Dermis microvascular lymphatic vessel endothelial cell (primary cell): ENCODE measurements at places on chromosomes 1 and 21. TPM values are rescaled to one million over a fixed set of nuclear protein-coding genes. Genes with fewer than 3 reads are reported as not detected.
A peak's percentile ranks its signal among the peaks of the same experiment; 100 is the strongest.

DNA sequence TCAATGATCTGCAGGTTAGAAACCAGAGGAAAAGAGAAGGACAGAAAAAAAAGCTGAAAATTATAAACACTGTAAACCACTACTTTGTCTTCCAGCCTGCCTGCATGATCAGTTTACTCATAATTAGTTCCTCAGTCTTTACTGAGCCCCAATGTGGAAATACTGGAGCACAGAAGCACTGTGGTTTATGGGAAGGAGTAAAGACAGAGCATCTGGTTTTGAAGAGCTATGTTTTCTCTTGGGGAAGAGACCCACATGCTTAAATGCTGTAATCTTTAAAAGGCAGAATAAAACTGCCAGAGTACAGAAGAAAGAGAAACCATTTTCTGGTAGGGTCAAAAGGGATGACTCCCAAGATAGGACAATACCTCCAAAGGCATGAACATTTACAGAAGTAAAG is 159.0 kb upstream of the ZNHIT6 start:
- no peak for DNase-seq

DNA sequence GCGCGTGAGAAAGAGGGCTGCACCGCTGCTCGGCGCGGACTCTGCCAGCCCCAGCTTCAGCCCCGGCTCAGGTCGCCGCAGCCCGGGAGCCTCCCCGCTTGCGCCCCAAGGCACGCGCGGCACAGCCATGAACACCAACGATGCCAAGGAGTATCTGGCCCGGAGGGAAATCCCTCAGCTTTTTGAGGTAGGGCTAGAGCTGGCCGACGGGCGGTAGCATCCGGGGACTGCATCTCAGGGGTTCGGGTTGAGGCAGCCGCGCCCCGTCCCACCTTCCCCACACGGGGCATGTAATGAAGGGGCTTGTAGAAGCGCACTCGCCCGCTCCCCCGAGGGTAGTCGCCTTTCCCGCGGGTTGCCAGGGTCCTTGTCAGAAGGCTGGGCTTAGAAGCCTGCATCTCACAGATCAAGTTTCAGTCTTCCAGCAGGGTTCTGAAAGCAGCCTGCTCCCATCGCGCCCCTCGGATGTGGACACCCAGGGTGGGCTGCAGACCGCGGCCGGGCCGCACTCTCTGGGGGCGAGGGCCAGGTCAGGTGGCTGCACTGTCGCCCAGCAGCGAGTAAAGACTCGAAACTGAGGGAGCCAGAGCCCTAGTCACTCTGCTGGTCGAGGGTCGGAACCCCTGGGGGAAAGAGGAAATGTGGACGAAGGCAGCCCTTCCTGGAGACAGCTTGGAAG is 507 bp downstream of the AK5 start:
- peak; percentile 21 for DNase-seq

- no peak for DNase-seq
Observed at GRCh38 chr21:27269644-27270043, 302.8 kb upstream of the ADAMTS5 start.

DNA sequence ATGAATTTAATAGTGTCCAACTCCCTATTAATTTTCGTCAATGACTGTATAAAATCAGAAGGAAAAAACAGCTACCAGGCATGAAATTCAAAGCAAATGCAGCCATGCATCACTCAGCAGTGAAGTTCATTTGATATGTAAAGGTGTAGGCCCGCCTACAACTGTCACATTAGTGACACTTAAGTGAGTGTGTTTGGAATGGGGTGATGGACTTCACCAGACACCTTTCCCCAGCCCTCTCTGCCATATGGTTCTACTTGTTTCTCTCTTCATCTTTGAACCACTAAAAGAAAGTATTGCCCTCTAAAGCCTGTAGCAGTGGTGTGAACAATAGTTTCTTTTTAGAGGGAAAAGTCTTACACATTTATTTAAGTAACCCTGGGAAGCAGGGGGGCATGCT is 124.0 kb downstream of the SIPA1L2 start:
- no peak for DNase-seq

DNA sequence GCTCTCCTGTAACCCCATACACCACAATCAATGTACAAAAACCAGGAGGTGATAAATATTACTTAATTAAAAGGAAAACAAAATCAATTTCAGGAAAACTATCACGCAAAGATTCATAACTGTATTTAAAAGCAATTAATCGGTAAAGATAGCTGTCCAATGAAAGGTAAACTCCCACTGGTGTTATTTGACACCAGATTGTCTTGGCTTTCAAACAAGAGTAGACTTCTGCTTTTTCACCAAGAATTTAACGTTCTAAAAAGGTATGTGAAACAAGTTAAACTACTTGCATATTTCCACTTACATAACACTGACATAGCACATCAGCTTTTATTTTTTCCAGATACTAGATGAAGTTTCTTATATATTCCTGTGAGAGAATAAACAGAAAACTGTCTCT is 3.5 kb downstream of the PLPP3 start:
- peak; percentile 27 for DNase-seq

DNA sequence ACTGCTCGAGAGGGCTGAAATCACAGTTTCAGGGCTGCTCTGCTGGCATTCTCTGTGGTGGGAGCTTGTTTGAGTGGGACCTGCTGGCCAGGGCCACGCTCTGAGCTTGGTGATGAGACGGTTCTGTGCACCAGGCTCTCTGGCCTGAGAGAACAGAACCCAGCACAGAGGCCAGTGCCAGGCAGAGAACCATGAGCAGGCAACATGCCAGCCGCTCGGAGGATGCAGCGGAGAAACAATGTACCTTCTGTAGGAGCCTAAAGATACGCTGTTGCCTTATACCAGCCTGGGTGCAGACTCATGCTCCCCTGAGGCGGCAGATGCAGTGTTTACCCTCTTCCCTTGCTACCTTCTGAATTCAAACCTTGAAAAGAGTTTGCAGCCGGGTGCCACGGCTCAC is 10.0 kb downstream of the C2CD2 start:
- no peak for DNase-seq

GRCh38 chr21:41964171-41964570 is 10.4 kb upstream of the C2CD2 start:
- DNase-seq: no peak

- no peak for DNase-seq
Observed at GRCh38 chr21:45525910-45526306, 16.3 kb downstream of the SLC19A1 start.

GRCh38 chr21:27192281-27192949 is 225.5 kb upstream of the ADAMTS5 start:
- no peak for DNase-seq

GRCh38 chr1:228043281-228043848 is 36.6 kb downstream of the WNT3A start:
- DNase-seq: no peak

GRCh38 chr1:41462680-41463004 is 21.8 kb downstream of the EDN2 start:
- no peak for DNase-seq

- DNase-seq: no peak
Observed at GRCh38 chr1:85836736-85837135, 128.5 kb upstream of the ZNHIT6 start.

- DNase-seq: no peak
Observed at GRCh38 chr1:3945222-3945621, 45.1 kb upstream of the C1orf174 start.

DNA sequence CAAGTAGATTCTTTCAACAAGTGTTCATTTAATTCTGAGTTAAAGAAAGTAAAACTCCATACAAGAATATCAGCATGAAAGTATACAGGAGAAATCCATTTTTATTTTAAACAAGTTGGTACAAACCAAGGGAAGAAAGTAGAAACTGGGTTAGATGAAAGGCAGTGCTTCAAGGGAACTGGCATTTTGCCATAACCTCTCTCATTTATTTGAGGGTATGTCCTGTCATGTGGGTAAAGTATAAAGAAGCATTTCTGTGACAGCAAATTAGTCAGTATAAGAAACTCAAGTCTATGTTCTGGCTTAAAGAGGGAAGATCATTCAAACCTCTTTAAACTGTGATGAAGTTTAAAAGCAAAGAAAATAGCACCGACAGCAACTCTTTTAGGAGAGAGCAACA is 32.0 kb downstream of the OLFM3 start:
- DNase-seq: no peak

DNA sequence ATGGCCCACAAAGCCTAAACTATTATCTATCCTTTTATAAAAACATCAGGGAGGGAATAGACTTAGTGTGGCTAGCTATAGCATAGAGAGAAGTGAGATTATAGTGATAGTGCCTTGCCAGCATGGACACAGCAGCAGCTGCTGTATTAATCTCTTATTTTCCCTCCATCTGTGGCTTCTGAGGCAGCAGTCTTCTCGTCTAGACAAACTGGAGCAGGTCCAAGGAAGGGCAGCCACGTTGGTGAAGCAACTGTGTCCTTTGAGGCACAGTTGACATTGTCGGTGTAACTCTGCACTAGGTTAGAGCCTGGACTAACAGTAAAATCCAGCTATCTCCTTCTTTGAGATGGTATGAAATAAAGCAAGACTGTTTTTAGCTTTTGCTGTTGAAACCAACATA is 131.3 kb downstream of the CACHD1 start:
- DNase-seq: no peak

- DNase-seq: no peak
Observed at GRCh38 chr1:44641126-44642102, 32.9 kb downstream of the TMEM53 start.

GRCh38 chr1:1374589-1374928 is 448 bp downstream of the AURKAIP1 start:
- DNase-seq: peak; percentile 32

DNA sequence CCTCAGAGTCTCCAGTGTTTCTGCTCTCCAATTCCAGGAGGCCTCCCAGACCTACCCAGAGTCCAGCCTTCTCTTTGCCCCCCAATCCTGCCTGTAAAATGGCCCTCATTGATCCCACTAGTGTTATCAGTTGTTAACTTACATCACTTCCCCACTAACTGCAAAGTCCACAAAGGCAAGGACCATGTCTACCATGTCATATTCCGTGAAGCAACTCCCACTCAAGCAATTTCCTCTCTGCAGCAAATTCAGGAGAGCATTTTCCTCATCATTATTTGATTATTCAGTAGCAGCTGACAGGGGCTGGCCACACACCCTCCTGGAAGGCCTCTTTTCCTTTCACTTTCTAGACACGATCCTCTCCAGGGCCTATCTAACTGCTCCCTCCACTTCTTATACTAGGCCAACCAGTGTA is 153.5 kb downstream of the RERE start:
- DNase-seq: no peak

DNA sequence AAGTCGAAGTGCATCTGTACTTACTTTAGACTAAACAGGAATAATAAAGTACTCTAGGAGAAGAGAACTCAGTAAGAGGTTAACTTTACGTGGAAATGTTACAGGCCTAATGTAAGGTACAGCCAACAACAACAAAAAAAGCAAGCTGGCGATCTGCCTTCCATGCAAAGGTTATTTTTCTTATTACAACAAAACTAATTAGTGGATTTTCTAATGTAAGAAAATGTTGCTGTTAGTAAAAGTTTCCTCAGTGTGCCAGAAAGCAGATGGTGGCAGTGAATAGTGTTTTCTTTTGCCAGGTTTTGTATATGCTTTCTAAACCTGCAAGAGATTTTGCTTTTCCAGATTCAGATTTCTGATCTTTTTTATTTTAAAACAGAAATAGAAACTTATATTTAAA is 179.2 kb downstream of the NFIA start:
- DNase-seq: peak; percentile 24

- peak; percentile 28 for DNase-seq
Observed at GRCh38 chr21:26388731-26389231, 184.3 kb downstream of the CYYR1 start.

- no peak for DNase-seq
Observed at GRCh38 chr1:29433830-29434229, 197.5 kb downstream of the PTPRU start.

Gene TFF3
- 204 and 290 TPM in 2 replicates for total RNA-seq

Gene VANGL2
- total RNA-seq: not detected in 2 replicates

Gene ZMPSTE24
- total RNA-seq: 48.7 and 51.9 TPM in 2 replicates

Gene MSH4
- 0.13 TPM in 2 replicates for total RNA-seq
